SK-MEL-5 (cell line): ENCODE measurements at places on chromosomes 4 and X.

DNA sequence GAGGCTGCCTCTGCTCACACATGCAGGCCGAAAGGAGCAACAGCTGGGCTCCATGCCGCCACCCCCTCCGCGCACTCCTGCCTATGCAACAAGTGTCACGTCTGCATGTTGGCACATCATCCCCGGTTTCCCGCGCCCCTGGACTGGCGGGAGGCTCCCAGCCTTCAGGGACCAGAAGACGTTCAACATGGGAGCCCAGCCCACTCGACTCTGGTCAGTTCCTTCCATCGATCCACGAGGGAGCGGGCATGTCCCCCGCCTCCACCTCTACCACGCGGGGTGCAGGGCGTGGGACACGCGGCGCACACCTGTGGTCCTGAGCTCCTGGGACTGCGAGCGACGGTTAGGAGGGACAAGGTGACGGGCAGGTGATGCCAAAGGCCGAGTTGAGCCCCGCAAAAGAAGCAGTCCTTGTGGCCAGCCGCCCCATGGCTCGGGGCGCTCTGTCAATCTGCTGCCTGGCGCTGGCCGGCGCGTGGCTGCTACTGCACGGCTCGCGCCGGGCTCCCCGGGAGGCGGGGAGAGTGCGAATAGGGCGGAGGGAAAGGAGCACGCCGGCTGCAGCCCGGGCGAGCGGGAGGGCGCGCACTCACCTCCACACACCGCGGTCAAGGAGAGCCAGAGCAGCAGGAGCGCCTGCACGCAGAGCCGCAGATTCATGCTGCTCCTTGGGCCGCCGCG, 645 bp downstream of the APLN start:
- no peak for DNase-seq

DNA sequence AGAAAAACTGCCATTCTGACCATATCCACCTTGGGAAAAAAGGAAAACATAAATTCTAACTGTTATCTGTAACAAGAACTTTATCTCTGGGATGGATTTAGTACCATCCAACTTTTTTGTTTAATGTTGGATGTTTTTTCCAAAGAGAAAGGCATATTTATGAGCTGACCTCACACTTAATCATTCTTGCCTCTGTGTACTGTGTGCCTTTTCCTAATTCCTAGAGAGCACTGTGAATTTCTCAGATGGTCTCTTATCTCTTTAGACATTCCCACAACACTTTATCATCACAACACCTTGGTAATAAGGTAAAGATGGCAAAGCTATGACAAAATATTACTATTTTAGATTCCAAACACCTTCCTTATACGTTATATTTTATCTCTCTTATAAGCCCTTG, 126.2 kb downstream of the COL4A6 start:
- no peak for DNase-seq

GRCh38 chr4:154078504-154079350, 289.8 kb upstream of the SFRP2 start:
- no peak for DNase-seq

DNA sequence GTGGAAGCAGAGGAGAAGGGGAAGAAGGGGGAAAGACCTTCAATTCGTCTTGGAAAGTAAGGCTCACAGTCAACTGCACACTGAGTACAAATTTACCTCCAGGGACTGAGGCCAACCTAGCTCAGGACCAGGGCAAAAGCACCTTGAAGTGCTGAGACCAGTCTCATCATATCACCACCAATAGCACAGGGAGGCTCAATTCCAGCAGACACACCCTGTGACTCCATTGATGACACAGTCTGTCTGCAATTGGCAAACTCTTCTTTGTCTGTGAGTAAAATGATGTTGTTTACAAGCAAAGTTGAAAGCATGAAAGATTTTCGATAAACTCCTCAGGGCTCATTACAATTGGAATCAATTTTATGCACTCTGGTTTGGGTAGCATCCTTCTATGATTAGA, 32.3 kb downstream of the TRIML1 start:
- no peak for DNase-seq

DNA sequence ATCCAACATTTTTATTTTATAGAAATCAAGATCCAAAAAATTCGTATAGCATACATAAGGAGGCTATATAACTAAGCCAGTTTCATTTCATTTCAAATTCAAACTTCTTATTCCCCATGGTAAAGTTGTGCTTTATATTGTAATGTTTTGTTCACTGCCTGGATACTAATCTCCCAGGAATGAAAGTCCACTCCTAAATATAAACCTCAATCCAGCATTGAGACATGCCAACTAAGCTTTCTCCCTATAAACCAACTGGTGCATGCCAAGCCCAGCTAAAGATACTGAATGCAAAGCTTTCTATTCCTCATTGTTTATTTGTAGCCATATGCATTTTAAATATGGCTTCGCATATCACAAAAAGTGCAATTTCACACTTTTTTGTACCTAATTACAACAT, 63.8 kb upstream of the INPP4B start:
- DNase-seq, result no peak

DNA sequence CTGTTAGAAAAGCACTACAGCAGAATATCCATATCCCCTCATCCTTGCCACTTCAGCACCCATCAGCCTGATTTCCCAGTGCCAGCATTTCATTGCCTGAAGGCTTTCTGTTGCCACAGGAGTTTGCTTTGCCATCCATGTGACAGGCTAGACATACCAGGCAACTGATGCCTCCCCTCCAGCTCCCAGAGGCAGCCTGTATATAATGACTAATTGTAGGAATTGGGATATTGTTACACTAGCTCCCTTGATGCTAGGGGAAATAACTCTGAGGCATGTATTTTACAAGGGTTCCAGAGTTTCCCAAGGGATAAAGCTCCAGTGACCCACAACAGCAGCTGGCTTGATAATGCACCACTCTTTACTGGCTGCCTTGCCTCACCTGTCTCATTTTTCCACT, 608.0 kb upstream of the FTHL17 start:
- DNase-seq, result peak; percentile 77

DNA sequence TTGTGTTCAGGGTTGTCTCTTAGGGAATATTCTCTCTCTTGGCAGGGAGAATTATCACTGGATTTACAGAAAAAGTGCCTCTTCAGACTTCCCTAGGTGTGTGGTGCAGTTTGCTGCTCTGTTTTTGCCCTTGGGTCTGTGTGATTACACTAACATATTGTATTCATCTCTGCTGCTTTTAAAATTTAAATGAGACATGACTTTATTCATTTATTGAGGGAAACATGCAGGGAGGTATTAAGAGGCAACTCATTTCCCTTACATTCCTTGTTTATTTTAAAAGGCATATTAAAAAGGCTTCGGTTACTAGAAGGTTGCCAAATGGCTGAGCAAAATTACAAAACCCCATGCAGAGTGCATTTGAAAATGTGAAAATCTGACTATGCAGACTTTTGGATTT, 135.1 kb upstream of the GEMIN8 start:
- no peak for DNase-seq

GRCh38 chr4:6095897-6096296, 77.7 kb upstream of the C4orf50 start:
- DNase-seq, result no peak

DNA sequence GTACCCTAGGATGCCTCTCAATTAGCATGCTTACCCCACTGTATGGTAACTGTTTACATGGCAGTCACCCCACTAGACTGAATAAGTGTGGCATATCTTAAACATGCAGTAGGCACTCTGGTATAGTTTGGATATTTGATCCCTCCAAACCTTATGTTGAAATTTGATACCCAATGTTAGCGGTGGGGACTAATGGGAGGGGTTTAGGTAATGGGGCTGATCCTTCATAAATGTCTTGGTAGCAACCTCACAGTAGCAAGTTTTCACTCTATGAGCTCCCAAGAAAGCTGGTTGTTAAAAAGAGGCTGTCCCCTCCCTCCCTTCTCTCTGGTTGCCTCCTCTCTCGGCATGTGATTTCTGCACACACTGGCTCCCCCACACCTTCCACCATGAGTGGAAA, 10.1 kb downstream of the TMEM150C start:
- DNase-seq, result no peak

GRCh38 chr4:119835613-119835910, 207.0 kb upstream of the PDE5A start:
- DNase-seq, result no peak

DNA sequence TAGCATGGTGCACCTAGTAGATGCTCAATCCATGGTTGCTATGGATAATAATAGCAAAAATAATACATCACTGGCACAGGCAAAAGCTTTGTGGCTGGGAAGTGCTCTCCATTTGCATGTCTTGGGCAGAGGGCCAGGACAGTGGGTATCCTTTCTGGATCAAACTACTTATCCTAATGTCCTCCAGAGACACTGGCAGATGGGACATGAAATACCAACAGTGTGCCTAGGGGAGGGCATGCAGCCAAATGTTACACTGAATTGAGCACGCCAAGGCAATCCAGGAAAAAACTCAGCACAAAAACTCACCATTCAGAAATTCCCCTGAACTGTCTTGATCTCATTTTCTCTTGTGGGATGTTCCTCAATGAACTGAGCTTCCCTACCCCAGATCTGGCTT, 98.6 kb upstream of the SCML1 start:
- DNase-seq, result no peak

DNA sequence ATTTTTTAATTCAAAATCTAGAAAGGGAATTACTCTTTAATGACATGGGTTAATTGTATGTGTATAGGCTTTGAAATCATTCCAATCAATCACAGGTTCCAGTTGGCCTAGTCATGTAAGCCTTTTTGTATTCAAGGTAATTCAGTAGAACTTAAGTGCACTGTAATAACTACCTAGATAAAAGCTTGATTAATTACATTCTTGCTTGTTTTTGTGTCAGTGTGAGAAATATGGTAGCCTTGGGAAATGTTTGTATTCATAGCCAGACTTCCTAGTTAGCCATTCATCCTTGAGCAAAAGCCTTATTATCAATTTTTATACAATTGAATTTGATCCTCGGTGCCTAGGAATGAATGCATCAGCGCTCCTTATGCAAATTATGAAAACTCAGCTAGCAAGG, 33.5 kb downstream of the TKTL2 start:
- no peak for DNase-seq

DNA sequence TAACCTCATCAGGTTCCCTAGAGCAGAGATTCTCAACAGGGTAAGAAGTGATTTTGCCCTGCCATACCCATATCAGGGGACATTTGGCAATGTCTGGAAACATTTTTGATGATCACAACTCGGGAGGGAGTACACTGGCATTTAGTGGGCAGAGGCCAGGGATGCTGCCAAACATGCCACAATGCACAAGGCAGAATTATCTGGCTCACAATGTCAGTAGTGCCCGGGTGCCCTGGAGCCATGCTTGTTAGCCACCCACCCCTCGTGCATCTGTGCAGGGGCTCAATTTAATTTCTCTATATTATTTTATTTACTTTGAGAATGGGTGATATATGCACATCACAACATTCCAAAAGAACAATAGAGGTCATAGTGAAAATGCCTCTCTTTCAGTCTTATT, 82.0 kb upstream of the DHX15 start:
- DNase-seq, result no peak

- DNase-seq, result no peak
Observed at GRCh38 chr4:6896035-6896434, 13.6 kb upstream of the TBC1D14 start.

DNA sequence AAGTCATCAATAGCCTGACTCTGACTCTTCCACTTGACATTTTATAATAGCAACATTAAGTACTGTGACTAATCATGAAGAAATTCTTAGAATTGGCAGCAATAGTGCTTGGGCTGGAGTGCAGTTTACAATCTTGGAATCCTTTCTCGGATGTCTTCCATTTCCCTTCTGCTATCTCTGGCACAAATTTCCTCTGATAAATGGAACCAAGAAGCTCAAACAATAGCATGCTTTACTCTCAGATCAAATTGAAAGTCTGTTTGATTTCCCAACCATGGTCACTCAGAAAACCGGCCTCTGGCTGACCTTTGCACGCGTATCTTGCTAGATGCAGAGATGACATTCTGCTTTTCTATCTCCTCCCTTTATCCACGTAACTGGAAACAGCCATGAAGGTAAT, 99.0 kb upstream of the SPANXC start:
- DNase-seq, result peak; percentile 6
